ENCODE measurements at places on chromosomes 7 and 10.

- DNase-seq, result no peak
Observed at GRCh38 chr7:69932034-69932628, 333.9 kb downstream of the AUTS2 start.

DNA sequence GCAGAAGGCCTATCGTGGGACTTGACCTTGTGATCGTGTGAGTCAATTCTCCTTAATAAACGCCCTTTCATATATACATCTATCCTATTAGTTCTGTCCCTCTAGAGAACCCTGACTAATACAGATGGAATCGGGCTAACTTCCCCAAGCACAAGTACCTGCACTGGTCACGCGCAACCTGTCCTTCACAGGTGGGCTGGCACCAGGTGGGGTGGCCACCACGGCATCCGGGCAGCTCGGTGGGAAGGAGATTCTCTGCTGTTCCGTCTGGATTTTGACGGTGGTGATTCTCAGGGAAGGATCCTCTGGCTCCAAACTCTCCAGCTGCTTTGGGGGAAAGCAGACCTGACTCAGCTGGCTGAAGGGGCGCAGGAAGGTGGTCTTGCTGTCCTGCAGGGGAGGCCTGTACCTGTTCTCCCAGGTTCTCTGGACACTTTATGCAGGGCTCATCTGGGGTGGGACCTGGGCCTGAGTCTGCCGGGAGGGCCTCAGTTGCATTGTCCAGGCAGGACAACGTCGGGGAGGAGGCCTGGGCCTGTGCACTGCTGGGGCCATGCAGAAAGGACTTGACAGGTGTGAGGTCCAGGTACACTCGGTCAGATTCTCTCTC lies 61.1 kb downstream of the VWA2 start:
- DNase-seq, result no peak

- DNase-seq, result no peak
Observed at GRCh38 chr10:89574368-89574767, 39.0 kb upstream of the SLC16A12 start.

DNA sequence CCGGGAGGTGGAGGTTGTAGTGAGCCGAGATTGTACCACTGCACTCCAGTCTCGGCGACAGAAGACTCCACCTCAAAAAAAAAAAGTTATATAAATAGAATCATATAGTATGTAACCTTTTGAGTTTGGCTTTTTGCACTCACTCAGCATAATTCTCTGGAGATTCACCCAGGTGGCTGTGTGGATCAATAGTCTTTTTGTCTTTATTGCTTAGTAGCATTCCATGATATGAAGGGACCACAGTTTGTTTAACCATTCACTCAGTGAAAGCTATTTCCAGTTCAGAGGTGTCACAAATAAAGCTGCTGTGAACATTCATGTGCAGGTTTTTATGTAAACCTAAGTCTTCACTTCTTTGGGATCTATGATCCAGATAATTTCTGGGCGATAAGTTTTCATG lies 167.7 kb downstream of the PKD1L1 start:
- DNase-seq, result no peak

GRCh38 chr10:30558411-30558810 lies 71.1 kb downstream of the LYZL2 start:
- no peak for DNase-seq

All from ecto neural progenitor cell (in vitro differentiated cells).